Activated CD8-positive, alpha-beta T cell treated with anti-CD3 and anti-CD28 coated beads for 36 hours (primary cell): ENCODE measurements at places on chromosomes 6 and 20. TPM values are rescaled to one million over a fixed set of nuclear protein-coding genes. Genes with fewer than 3 reads are reported as not detected.

- DNase-seq: no peak
Measured at GRCh38 chr20:12733811-12734210, 275.0 kb upstream of the SPTLC3 start.

DNA sequence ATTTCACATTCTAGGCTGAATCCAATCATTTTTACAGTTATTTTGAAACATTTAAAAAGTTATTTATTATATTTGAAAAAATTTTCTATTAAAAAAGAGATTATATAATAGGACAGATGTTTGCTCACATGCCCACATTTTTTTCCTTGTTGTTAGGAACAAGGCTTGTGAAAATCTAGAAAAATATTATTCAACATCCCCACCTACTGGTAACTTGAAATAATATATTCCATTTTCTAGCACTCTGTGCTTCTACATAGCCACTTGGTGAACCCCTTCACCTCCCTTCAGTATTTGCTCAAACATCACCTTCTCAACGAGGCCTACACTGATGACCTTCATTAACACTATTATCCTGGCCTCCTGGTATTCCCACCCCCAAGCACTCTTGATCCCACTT is 18.3 kb upstream of the GPRC6A start:
- no peak for DNase-seq

- no peak for DNase-seq
Measured at GRCh38 chr6:125974214-125974866, 12.0 kb upstream of the TRMT11 start.

DNA sequence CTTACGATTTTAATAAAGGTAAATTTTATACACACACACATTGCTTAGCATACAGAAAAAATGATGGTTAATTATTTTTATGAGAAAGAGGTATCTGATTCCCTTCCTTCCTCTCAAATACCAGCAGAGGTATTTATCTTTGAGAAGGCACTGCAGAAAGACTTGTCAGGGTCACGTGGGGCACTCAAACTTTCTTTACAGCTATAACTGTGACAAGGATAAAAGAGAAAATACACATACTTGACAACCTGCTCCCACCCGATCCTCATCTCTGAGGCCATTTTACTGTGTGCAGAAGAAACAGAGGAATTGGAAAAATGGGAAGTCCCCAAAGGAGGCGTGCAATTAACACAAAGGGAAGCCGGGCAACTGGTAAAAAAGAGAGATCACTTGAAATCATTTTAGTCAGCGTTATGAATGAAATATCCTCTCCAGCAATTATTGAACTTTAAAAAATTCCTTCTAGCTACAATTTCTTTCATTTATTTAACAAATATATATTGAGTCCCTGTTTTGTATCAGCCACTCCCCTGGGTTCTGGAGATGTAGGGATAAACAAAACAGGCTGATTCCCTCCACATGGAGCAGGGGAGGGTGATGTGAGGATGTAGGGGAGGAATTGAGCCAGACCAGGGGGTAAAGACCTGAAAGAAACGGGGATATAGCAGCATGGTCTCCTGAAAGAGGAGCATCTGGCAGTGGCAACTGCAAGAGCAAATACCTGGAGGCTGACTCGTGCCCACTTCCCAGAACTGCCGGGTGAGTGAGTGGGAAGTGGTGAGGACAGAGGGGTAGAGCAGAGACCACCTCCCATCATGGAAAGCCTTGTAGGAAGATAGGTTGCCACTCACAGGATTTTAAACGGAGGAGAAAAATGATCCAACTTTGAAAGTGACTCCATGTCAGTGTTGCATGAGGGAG is 510.3 kb downstream of the KIF16B start:
- no peak for DNase-seq

The CUTA gene
- 155 TPM for total RNA-seq

The GRIK2 gene
- total RNA-seq: not detected

The KIAA1586 gene
- total RNA-seq: 18.7 TPM

The MAPK13 gene
- total RNA-seq: 60.4 TPM
